Right renal cortex interstitium (tissue), 3 donors: ENCODE measurements at places on chromosomes 12 and 14. TPM values are rescaled to one million over a fixed set of nuclear protein-coding genes. Genes with fewer than 3 reads are reported as not detected.

- no peak for DNase-seq
Observed at GRCh38 chr12:116783525-116784237, 45.6 kb downstream of the RNFT2 start.

DNA sequence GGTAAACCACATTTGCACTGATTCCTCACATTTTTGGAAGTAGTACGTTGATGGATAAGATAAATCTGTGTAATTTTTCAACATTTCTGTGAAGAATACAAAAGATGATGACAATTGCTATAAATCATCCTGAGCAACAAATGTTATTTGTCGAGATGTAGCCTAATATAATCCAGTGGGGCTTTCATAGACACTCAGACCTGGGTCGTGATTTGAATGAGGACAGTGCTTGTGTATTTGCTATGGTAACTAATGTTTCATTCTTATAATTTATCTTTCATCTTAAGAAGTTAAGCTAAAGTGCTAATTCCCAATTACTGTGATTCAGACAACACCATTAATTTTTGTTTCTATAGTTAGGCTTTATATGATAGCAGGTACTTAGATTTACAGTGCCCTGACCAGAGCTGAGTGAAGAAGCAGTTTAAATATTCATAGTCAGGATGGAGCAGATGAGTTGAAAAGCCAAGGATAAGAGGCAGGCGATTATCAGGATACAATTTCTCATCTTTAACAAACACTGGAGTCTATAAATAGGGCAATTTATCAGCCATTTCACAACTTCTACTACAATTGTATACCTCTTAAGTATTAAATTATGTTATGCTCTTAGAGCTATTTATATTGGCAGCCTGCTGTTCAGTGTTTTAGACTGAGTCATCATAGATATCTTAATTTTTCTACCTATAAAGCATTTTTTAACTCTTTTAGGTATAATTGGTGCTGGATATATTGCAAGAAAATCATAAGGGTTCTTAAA lies 359.9 kb downstream of the TRHDE start:
- no peak for DNase-seq

- no peak for DNase-seq
Observed at GRCh38 chr12:121795034-121795968, 1.8 kb upstream of the RHOF start.

- no peak for DNase-seq
Observed at GRCh38 chr12:104565606-104566243, 109.0 kb downstream of the CHST11 start.

Gene NAV3
- 9.0 TPM for polyA plus RNA-seq
